ENCODE measurements at places on chromosomes 3 and 15. TPM values are rescaled to one million over a fixed set of nuclear protein-coding genes. Genes with fewer than 3 reads are reported as not detected.

The C2CD4B gene
- total RNA-seq, result 1.1 TPM

The CNTN3 gene
- 17.0 TPM for total RNA-seq

The A4GNT gene
- total RNA-seq, result not detected

The PPARG gene
- total RNA-seq, result 357 TPM

The FGD5 gene
- total RNA-seq, result 18.2 TPM

The ACP3 gene
- total RNA-seq, result not detected

The GNAT1 gene
- not detected for total RNA-seq

The EFCC1 gene
- 0.33 TPM for total RNA-seq

The GCHFR gene
- 133 TPM for total RNA-seq

The NPTN gene
- 97.5 TPM for total RNA-seq

The DNAJA4 gene
- total RNA-seq, result 22.8 TPM

The ABCF3 gene
- total RNA-seq, result 72.5 TPM

The CMTM7 gene
- total RNA-seq, result 22.9 TPM

The CFAP91 gene
- total RNA-seq, result 0.57 TPM

The GOLGA8J gene
- total RNA-seq, result 3.8 TPM

The CFAP20DC gene
- 2.7 TPM for total RNA-seq

The LIPH gene
- 3.8 TPM for total RNA-seq

The ONECUT1 gene
- not detected for total RNA-seq

The GOLGB1 gene
- total RNA-seq, result 91.7 TPM

The SLC9A9 gene
- 22.7 TPM for total RNA-seq

The RETNLB gene
- not detected for total RNA-seq

The ZNF639 gene
- 36.5 TPM for total RNA-seq

The DCLK3 gene
- not detected for total RNA-seq

The RABL3 gene
- 22.4 TPM for total RNA-seq

The ZNF385D gene
- 11.2 TPM for total RNA-seq

The ZKSCAN7 gene
- 4.1 TPM for total RNA-seq

The THAP10 gene
- total RNA-seq, result 2.1 TPM

The SH2D7 gene
- total RNA-seq, result not detected

The STRC gene
- total RNA-seq, result 0.85 TPM

The SLCO2A1 gene
- 2.4 TPM for total RNA-seq

The CD200R1 gene
- total RNA-seq, result 6.8 TPM

The COL7A1 gene
- total RNA-seq, result 0.16 TPM

The ERC2 gene
- not detected for total RNA-seq

The CHRNA7 gene
- total RNA-seq, result 0.16 TPM

The SPATA12 gene
- not detected for total RNA-seq

The ZDHHC19 gene
- not detected for total RNA-seq

The LAMB2 gene
- total RNA-seq, result 623 TPM

The NUP210 gene
- 9.9 TPM for total RNA-seq

The SLCO3A1 gene
- total RNA-seq, result 12.8 TPM

The NOX5 gene
- 0.33 TPM for total RNA-seq

The SLC6A20 gene
- not detected for total RNA-seq

The FMN1 gene
- 76.7 TPM for total RNA-seq

The TMIE gene
- not detected for total RNA-seq

The ADAMTS7 gene
- 9.7 TPM for total RNA-seq

The STARD9 gene
- total RNA-seq, result 79.5 TPM

The TUBGCP5 gene
- total RNA-seq, result 17.7 TPM

The KLHL40 gene
- not detected for total RNA-seq

The PDZRN3 gene
- 63.8 TPM for total RNA-seq

The ISL2 gene
- total RNA-seq, result not detected

The TGM5 gene
- total RNA-seq, result not detected

The TIMP4 gene
- 238 TPM for total RNA-seq

The FAM3D gene
- total RNA-seq, result not detected

The IGSF11 gene
- total RNA-seq, result not detected

The SHC4 gene
- total RNA-seq, result not detected

The MME gene
- 180 TPM for total RNA-seq

The SERPINI2 gene
- total RNA-seq, result not detected

The FBXW12 gene
- total RNA-seq, result 1.1 TPM

The PPM1L gene
- total RNA-seq, result 101 TPM
